Brain (organoid and tissue), 16 donors: ENCODE measurements at places on chromosomes 3 and 15.

GRCh38 chr3:101779822-101780381 lies 891 bp downstream of the NXPE3 start:
- DNase-seq: peak; percentile 12

DNA sequence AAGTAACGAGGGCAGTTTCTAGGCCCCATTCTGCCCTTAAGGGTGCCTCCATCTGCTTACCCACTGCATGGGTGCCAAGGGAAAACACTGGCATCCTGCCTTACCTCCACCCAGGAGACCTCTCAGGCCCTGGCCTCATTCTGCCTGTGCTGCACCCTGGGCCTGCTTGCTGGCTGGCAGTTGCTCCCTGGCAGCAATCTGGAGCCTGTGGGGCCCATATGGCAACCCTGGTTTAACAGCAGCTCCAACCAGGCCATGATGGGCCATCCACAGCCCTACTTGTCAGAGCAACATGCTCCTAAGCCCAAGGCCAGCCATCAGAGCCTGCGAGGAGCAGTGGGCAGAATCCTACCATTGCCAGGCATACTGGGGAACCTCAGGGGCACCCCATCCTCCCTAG lies 3.7 kb downstream of the C3orf18 start:
- no peak for DNase-seq

DNA sequence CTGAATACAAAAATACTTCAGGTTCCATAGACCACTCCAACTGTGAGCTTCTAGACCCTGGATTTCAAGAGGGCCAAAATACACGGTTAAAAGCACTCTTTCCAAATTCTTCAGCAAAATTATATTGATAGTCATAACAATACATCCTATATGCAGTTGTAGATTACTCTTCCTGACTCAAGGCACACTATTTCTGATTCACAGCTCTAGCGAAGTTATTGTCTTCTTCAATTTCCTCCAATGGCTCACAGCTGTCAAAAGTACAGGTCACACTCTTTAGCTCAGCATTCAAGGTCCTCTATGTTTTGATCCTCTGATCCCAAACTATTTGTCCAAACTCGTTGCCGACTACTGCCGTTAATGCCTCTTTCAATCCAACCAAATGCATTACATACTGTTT lies 13.5 kb upstream of the CCDC80 start:
- no peak for DNase-seq

GRCh38 chr3:80391573-80391972 lies 623.8 kb upstream of the ROBO1 start:
- no peak for DNase-seq

DNA sequence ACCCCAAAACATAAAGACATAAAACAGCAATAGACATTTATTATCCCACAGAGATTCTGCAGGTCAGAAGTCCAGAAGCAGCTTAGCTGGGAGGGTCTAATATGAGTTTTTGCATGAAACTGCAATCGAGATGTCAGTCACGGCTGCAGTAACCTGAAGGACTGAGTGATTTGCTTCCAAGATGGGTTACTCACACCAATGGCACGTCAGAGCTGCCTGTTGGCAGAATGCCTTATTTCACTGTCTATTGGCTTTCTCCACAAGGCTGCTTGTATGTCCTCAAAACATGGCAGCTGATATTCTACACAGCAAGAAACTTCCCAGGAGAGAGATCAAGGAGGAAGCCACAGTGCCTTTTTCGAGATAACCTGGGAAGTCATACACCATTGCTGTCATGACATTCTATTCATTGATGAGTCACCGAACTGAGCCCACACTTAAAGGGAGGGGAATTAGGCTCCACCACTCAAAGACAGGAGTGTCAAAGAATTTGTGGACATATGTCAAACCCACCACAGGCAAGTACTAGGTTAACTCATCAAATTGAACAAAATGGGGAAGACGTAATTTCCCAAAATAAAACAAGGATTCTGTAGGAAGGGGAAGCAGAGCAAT lies 122.2 kb downstream of the SYNPR start:
- no peak for DNase-seq

DNA sequence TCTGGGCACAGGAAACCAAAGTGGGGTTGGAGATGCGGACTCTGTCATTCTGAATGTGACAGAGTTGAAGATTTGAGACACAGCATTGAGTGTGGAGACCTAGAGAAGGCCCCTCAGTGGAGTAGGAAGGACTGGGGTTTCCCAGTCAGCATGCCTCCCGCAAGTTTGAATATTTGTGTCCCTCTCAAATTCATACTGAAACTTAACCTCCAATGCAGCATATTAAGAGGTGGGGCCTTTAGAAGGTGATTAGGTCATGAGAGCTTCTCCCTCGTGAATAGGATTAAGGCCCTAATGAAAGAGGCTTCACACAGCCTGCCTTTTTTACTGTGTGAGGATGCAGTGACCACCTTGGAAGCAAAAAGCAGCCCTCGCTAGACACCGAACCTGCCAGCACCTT lies 8.0 kb downstream of the HDDC3 start:
- DNase-seq: no peak

GRCh38 chr15:98997755-98998154 lies 9.8 kb downstream of the PGPEP1L start:
- no peak for DNase-seq

DNA sequence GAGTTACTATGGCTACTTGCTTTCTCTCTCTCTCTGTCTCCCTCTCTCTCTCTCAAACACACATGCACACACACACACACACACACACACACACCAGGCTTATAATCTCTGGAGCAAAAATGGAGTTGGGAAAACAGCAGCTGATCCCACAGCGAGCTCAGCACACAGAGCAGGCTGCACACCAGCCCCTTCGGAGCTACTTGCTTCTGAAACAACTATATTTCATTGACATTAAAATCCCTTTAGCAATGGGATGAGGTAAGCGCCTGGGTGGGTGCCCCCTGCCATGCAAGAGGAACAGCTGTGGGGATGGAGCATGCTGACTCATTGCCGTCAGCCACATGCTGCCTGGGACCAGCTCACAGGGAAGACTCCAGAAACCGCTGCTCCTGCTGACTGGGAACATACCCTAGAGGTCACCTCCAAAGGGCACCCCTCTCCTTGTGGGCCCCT lies 45.7 kb downstream of the B3GNT5 start:
- peak; percentile 37 for DNase-seq

DNA sequence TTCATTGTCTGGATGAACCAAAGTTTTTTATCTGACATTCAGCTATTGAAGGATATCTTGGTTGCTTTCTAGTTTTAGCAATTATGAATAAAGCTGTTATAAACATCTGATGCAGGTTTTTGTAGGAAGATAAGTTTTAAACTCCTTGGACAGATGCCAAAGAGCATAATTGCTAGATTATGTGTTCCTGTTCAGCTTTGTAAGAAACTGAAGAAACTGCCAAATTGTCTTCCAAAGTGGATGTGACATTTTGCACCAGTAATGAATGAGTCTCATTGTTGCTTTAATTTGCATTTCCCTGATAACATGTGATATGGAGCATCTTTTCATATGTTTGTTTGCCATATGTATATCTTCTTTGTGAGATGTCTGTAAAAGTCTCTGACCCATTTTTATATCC lies 239.9 kb upstream of the TTC14 start:
- peak; percentile 65 for DNase-seq

DNA sequence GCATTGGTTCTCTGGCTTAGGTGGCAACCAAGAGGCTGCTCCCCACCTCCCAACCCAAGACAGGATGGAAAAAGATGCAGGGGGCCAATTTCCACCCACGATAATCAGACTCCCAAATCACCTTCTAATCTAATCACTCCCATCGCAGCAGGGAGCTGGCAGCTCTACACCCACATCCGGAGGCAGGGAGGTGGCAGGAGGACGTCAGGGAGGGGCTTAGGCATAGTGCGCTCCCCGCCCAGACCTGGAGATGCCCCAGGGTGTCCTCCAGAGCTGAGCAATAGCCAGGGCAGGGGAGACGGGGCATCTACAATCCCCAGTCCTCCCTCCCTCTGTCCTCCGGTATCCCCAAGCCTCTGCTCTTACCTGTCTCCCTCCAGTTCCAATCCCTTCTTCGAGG lies 70.5 kb upstream of the SEC13 start:
- DNase-seq: no peak

DNA sequence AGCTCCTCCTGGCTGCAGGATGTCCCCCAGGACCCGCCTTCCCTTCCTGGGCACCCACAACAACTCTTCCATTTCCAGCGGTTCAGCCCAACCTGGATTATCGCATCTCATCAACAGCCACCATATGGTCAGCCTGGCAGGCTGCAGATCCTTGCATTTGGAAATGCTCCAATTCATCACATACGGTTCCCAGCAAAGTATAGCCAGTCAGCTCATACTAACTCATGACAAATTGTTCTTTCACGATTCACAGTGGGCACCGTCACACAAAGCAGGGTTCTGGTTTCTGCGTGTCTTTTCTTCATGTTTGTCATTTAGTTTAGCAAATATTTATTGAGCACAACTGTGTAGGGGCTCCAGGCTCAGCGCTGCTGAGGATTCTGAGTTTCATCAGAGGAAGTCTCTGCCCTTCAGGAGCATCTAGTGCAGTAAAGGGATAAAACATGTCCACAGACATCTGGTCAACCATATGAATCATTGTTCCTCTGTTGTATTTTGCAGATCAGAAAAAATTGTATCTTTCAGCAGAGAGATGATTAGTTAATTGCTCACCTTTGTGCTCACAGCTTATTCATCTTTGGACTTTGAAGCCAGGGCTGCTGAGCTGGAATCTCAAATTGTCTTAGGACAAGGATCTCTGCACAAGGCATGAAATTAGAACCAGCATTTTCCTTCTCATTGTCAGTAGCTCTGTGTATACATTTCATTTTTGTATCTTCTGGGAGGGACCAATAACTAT lies 125.1 kb downstream of the GABRG3 start:
- DNase-seq: peak; percentile 64

GRCh38 chr3:69825446-69825845 lies 86.2 kb downstream of the MITF start:
- DNase-seq: no peak

GRCh38 chr3:42394579-42395288 lies 15.7 kb downstream of the LYZL4 start:
- no peak for DNase-seq

- DNase-seq: peak; percentile 13
Measured at GRCh38 chr15:42604894-42605744, 29.7 kb downstream of the STARD9 start.

- no peak for DNase-seq
Measured at GRCh38 chr15:51374131-51374530, 32.7 kb downstream of the GLDN start.

GRCh38 chr15:51325167-51325566 lies 13.2 kb downstream of the CYP19A1 start:
- DNase-seq: no peak

DNA sequence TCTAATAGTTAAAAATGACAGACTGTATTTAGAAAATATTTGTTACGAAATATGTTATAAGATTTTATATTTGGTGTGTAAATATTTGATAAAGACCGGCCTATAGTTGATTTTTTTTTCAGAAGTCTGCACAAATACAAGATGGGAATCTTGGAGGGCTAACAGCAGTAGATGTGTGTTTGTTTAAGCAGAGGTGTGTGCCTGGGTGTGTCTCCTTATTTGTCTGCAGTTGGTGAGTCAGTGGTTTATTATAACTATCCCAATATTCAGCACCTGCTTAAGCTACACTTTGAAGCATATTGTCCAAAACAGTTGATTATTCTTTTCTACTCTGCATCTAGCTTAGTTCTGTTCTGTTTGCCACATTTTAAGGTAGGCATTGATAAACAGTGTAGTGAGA lies 12.4 kb downstream of the GLCE start:
- no peak for DNase-seq

GRCh38 chr15:57133127-57133968 lies 214.9 kb downstream of the TCF12 start:
- peak; percentile 91 for DNase-seq

DNA sequence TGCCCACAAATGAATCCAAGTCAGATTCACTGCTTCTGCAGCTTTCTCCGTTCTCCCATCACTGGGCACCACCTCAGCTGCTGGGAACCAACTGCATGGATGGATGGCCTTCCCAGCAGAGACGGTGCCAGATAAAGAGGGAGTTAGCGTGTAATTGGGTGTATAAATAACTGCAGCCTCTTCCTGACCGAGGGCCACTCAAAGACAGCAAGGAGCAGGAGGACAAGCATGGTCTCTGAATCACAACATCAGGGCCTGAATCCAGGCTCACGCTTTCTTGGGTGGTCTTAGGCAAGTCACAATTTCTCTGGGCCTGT lies 31.7 kb downstream of the TSPAN3 start:
- no peak for DNase-seq

DNA sequence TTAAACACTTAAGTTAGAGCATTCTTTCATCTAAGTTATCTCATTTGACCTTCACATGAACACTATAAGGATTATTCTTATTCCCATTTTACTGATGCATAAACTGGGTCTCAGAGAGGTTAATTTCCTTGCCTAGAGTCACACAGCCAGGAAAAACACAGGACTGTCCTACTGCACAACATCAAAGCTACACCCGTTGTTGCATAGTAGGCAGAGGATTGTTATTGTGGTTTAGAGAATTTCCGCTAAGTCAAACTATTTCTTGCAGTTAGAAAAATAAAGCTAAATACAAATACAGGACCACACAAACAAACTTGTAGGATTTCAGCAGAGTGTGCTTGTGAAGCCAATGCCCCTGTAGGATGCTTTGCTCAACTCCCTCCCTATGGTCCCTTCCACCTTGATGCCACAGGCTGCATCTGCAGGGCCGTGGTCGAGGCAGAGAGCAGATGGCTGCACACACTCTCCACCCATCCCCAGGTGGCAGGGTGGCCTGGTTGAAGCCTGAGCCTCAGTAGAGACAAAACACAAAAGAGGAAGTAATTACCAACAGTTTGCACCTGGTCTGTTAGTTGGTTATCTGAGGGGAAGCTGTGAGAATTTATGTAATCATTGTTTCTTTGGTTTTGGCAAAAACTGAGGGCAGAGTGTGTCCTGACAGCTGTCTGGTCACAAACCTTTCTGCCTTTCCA lies 41.1 kb upstream of the SKOR1 start:
- DNase-seq: no peak
